Substantia nigra (tissue), 51 donors: ENCODE measurements at places on chromosomes 12 and 14.

GRCh38 chr12:122843455-122843854 lies 8.2 kb downstream of the HIP1R start:
- no peak for DNase-seq

DNA sequence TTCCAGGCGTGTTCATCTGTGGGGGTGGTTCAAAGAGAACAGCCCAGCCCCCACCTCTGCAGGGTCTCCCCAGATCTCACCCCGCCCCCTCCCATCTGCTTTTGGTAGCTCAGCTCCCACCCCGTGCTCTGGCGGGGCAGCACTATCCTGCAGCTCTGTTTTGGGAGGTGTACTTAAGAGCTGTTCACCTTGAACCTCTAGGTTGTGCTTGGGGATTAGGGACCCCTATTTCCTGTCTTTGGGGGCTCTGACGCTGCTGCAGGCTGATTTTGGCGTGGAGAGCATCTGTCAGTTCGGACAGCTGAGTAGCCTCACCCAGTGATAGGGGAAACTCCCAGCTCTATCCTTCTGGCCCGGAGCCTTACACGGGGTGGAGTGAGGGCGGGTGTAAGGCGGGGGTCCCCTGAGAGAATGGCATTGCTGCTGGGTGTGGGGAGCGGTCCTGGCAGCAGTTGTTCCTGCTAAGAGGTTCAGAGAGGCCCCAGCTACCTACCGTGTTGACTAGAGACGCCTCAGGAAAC lies 765 bp downstream of the TMEM120B start:
- DNase-seq, result no peak

GRCh38 chr14:100669011-100669412 lies 57.7 kb upstream of the DLK1 start:
- no peak for DNase-seq

- no peak for DNase-seq
These were observed 240.5 kb downstream of the ADGRD1 start for GRCh38 chr12:131194166-131194565.

GRCh38 chr12:132717531-132718387 lies 7.1 kb downstream of the PGAM5 start:
- no peak for DNase-seq
